ENCODE measurements at places on chromosomes 2 and 18.

DNA sequence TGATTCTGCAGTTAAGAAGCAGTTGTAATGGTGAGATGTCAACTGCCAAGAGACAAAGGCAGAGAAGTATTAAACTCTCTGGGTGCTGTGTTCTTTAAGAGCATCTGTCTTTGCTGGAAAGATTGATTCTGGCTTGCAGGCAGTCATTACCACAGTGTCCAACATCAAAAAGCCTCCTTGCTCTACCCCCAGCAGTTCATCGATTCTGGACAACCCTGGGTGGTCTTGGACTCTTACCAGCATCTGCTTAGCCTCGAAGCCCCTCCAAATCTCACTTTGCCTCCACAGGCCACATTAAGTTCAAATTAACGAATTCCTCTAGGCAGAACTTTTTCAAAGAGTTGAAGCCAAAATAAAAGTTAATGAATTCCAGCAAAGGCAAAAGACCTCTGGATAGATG, 1061.4 kb downstream of the TSN start:
- no peak for DNase-seq

GRCh38 chr2:48901416-48901815, 145.9 kb upstream of the LHCGR start:
- no peak for DNase-seq

- no peak for DNase-seq
These were observed 11.6 kb upstream of the NAB1 start for GRCh38 chr2:190637281-190637734.

DNA sequence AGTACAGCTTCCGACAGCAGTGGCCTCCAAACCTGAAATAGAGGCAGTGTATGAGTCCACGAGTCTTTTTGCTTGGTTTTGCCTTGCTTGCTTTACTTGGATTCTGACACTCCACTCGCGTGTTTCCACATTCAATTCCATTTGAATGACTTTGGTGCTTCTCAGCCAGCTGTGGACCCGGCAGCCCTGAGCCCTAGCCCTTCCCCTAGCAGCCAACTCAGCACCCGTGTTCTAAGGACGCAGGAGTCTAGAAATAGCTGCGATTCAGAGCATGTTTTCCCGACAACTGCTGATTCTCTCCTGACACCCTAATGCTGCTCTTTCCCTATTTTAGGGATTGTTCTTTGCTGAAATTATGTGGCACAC, 20.6 kb downstream of the LRRFIP1 start:
- DNase-seq = no peak

DNA sequence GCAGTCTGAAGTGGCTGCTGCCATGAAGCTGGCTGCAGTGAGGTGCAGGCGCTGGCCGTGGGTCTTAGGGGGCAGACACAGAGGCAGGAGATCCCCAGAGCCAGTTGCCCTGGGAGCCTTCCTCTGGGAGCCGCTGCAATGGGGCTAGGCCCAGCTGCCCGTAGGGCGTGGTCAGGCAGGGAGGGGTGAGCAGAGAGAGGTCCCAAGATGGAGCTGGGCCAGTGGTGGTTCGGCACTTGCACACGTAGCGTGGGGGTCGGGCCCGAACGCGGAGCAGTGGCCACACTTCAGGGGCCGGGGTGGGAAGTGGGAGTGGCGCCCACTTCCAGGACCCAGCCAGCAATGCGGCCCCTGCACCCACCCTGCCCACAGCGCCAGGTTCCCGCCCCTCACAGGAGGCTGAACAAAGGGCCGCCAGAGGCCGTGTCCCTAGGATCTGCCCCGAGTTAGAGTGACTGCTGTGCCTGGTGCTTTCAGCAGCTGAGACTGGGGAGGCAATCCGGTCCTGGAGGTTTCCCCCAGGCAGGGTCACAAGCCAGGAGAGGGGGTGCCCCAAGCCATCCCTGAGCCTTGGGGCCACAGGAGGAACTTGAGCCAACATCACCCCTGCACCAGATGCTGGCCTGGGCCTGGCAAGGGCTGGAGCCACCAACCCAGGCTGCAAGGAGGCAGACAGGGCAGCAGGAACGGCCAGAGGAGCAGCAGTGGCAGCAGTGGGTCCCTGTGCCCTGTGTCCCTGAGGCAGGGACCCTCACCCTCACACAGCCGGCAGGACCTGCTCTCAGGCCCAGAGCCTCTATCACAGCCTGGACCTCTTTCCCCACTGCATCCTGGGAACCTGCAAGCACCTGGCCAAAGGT, 21.3 kb upstream of the SP140L start:
- no peak for DNase-seq

GRCh38 chr2:47043891-47044239, 111.2 kb downstream of the STPG4 start:
- DNase-seq = no peak

GRCh38 chr2:219344751-219345430, 12.3 kb upstream of the RESP18 start:
- peak; percentile 77 for DNase-seq

- no peak for DNase-seq
These were observed 61.6 kb upstream of the ACYP2 start for GRCh38 chr2:54053830-54054229.

GRCh38 chr2:138522556-138522955, 21.0 kb downstream of the SPOPL start:
- DNase-seq = no peak

GRCh38 chr18:75378376-75379315, 48.9 kb downstream of the SMIM21 start:
- DNase-seq = no peak

DNA sequence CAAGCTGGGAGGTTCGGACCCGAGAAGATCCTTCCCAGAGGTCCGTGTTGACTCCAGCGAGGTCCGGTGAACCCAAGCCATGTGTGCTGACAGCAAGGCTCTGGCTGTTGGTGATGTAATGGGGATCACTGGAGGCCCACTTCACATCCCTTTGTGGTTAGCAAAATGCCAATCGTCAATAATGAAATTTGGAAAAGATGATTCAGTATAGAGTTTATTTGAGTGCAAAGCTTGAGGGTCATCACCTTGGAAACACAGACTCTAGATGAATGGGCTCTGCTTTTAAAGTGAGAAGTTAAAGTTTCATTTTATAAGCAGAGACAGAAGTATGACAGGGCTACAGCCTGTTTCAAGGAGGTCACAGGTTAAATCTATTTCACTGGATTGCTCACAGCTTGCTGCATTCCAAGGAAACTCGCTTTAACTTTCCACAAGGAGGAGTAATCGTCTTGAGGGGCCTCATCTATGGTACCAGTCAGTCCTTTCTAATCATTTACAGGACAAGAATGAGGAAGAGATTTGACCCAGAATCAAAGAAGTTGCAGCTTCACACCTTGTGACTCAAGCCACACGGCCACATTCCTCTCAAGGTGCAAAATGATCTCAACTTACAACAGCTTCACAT, 140.5 kb downstream of the TPO start:
- DNase-seq = no peak

GRCh38 chr18:61172624-61173023, 160.6 kb upstream of the CDH20 start:
- DNase-seq = no peak

DNA sequence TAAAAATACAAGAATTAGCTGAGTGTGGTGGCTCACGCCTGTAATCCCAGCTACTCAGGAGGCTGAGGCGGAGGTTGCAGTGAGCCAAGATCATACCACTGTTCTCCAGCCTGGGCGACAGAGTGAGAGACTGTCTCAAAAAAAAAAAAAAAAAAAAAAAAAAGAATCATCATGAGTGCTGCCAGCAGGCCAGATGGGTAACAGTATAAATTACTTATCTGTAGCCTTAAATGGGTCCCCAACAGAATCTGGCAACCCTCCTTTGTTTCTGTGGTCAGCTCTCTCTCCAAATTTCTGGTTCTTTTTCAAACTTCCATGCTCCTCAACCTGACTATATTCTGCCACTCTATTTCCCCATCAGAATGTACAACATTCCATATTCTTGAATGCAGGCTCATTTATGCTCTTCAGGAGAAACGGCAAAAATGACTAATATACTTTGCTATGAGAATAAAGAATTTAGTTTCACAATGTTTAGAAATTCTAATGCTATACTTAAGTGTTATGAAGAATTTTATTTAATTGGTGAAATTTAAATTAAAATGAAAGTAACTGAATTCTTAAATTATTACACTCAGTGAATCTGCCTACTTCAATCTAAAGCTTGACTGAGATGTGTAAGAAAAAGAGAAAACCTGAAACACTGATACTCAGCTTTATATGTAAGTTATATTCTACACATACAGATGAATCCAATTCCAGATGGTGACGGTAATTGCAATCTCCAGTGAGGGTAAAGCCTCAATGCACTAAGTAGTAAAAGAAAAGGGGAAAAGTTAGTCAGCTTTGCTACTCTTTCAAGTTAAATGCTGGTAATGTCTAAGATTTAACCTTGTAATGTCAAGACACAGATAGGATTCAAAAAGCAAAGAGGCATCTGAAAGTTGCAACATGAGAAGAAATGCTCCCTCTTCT, 24.8 kb downstream of the LPIN2 start:
- DNase-seq = no peak

- peak; percentile 71 for DNase-seq
These were observed 137.7 kb upstream of the HAAO start for GRCh38 chr2:42930025-42930581.
